ENCODE measurements at places on chromosomes 6 and 20.

GRCh38 chr6:106939848-106940247 is 34.7 kb downstream of the CD24 start:
- DNase-seq, result no peak

DNA sequence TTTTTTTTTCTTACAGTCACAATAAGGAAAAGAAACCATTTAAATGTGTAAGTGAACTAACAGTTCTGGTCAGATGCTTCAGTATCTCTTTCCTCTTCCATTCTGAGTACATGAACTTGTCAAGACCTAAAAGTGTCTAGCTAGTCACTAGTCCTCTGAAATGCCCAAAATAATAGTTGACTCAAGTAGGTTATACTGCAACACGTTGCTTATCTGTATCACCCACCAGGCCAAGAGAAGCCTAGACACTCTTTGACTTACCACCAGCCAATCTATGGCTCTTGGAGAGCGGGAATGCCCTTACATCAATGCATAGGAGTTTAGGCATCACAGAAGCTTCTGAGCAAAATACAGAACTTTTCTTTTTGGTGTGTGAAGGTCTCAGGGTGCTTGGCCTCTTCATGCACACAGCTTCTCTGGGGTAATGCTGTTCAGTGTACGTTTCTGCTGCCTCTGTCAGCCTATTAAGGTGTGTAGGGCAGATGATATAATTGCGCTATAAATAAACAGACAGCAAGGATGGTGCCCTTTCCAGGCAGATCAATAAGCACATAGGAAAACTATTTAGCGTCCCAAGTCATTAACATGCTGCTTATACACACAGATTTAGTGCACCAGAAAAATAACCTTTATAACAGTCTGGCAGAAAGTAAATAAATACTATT is 7.8 kb upstream of the GFOD1 start:
- no peak for DNase-seq

GRCh38 chr6:130975325-130975724 is 87.7 kb downstream of the EPB41L2 start:
- DNase-seq, result no peak

- no peak for DNase-seq
Observed at GRCh38 chr6:35833536-35833935, 28.4 kb downstream of the LHFPL5 start.

DNA sequence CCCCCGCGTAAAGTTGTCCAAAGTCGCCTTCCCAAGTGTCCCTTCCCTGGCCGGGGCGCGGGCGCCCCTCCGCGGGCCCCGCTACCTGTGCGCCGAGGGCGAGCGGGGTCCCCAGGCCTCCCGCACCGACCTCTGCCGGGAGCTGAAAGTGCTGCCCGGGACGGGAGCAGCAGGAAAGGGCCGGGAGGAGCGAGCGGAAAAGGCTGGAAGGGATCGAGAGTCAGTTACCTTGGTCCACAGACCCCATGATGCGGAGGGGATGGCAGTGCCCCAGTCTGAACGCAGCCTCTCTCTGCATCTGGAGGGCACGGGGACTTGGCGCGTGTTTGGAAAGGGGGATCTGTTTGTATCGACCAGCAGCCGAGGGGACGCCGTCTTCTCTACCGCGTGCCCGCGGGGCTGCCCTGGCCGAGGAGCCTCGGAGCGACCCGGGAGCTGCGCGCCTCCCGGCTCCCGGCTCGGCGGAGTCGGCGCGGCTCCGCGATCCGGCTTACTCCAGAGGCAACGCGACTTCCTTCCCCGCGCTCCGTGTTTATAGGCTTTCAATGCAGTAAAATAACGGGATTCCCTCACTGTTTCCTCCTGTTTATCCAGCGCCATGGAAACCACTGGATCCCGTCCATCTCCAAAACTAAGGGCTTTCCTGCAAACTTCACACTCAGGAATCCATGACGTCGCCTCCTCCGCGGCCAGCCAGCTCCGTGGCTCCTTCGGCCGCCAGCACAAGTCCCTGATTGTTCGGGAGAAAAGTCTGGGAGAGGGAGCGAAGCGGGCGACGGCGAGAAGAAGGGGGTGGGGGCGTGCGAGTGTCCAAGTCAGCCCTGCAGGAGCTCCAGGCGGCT is 20.0 kb upstream of the NFATC2 start:
- no peak for DNase-seq

- DNase-seq, result no peak
Observed at GRCh38 chr6:163191704-163192537, 222.6 kb upstream of the QKI start.

- DNase-seq, result no peak
Observed at GRCh38 chr6:14542670-14543366, 425.2 kb downstream of the CD83 start.

Data from CD4-positive, alpha-beta T cell treated with Interleukin-1 beta for 1 hour (primary cell).